Left ventricle myocardium superior (tissue), 1 donor: ENCODE measurements at places on chromosomes 5 and 9.

DNA sequence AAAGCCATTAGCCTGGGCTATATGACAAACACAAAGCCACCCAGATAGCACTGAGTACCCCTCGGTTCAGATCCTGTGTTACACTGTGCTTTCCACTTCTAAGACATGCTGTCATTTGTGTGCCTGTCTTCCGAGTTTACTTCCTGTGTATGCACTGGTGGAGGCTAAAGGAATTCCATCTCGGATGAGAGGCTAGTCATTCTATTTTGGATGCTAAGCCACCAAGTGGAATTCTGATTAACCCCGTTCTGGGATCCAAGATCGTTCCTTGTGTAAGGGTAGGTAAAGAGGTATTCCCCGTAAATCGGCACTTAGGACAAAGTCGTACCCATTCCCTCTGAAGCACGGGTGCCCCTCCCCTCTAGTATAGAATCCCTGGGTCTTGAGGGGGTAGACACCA is 8.7 kb downstream of the PROP1 start:
- no peak for DNase-seq

GRCh38 chr9:132582276-132582785 is at the start of gene BARHL1:
Gene BARHL1 (plus strand): TSS chr9:132582606. CDS start chr9:132582798, 192 bp downstream.
- peak; percentile 23 for DNase-seq

DNA sequence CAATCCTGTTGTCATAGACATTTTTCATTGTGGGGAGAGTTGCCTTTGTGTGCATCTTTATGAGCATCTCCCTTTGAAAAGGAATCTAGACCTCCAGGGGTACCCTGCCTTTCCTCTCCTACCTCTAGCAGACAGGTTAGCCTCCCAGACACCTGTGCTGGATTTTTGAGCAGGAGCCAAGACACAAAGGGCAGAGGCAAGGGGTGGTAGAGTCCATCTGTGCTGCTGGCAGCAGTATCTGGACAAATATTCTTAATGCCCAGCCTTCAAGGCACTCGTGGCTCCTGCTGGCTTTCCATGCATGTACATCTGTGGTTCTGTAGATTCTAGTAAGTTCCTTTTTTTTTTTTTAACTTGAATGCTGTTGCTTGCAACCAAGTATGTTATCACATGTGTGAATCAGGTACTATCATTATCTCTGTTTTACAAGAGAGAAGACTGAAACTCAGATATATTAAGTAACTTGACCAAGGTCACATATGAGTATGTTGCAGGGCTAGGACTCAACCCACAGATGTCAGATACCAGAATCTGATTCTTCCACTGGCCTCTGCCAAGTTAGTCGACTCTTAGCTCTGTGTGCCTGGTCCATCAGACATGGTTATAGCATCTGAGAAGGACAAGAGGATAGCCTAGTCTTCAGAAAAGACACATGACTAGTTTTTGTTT is 32.9 kb upstream of the GPR151 start:
- DNase-seq = no peak

DNA sequence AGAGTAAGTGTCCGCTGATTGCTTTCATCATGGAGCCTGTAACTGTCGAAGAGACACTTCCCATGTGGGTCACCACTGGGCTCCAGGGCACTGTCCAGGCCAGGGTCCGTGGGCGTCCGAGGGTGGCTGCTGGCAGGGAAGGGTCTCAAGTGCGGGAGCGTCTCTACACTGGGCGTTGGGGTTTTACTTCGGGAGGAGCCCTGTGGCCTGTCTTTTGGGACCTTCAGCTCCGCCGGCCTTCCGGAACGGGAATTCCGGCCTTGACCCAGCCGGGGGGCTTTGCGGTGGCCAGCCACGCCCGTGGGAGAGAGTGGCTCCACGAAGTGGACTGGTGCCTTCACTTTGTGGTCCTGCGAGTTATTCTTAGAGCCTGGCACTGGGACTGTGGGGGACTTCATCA is 86.2 kb downstream of the CAMSAP1 start:
- no peak for DNase-seq

DNA sequence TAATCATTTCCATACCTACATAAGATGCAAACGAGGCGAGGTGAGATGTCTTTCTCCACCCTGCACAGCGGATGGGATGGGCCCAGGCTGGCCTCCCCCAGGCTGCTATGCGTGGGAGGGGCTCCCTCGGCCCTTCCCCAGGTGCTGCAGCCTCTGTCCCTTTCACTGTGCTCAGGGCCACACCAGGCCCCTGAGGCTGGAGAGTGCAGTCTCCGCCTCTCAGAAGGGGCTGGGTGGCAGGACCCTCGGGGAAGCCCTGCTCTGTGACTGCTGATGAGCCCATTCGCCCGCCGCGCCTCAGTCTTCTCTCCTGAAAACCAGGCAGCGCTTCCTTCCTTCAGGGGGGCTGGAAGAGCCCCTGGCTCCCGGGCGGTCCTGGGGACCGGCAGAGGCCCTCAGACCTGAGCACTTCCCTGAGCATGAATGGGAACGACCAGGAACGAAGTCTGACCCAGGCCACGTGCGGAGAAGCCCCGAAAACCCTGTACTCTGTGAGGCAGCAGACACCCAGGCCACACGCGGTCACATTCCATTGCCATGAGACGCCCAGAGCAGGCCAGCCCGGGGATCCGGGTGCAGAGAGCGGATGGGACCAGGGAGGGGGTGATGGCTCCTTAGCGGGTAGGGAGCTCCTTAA is 21.9 kb upstream of the NOTCH1 start:
- DNase-seq = peak; percentile 81

DNA sequence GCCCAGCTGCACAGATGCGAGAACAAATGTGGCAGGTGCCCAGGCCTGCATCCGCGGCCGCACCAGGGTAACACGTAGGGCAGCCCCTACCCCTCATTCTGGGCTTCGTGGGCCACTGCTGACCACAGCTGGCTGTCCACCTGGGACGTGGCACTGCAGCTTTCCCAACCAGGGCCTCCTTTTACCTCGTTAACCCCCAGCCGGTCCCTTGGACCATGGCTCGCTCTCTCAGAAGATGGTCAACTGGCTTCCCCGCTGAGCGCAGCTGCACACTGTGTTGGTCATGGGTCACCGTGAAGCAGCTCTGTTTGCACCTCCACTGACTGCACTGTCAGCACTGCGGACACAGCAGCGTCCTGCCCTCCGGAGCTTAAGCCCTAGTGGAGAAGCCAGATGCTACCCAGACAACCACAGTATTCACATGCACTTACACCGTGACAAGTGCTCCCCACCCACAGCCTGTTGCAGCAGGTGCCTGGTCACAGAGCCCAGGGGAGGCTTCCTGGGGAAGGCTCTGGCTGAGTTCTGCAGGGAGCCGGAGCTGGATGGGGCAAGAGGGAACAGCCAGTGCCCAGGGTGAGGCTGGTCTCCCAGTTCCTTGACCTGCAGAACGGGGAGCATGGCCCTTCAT is 10.5 kb upstream of the PLEKHG4B start:
- no peak for DNase-seq

- DNase-seq = no peak
Observed at GRCh38 chr9:113960768-113961167, 84.7 kb downstream of the ZNF618 start.

DNA sequence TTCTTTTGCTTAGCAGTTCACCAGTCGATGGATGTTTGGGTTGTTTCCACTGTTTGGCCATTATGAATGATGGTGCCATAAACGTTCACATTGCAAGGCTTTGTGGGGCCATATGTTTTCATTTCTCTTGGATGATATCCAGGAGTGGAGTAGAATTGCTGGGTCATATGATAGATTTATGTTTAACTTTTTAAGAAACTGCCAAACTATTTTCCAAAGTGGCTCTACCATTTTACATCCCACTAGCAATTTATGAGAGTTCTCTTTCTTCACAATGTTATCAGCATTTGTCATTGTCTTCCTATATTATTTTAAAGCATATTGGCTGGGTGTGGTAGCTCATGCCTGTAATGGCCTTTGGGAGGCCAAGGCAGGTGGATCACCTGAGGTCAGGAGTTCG is 5.2 kb downstream of the GPR107 start:
- DNase-seq = no peak
